Cardiac muscle cell (in vitro differentiated cells and primary cell): ENCODE measurements at places on chromosomes 12 and 14. TPM values are rescaled to one million over a fixed set of nuclear protein-coding genes. Genes with fewer than 3 reads are reported as not detected.

Gene KCNK13
- 0.48 and 1.3 TPM in 2 replicates for total RNA-seq

Gene PRPH
- 0.53 and 4.0 TPM in 2 replicates for total RNA-seq

Gene RIN3
- total RNA-seq, result 0.81 and 5.4 TPM in 2 replicates

Gene LRP1
- 37.1 and 77.5 TPM in 2 replicates for total RNA-seq

Gene OSGEP
- total RNA-seq, result 47.9 and 82.0 TPM in 2 replicates

Gene FAM186B
- 0.21 and 1.6 TPM in 2 replicates for total RNA-seq

Gene MDM2
- 58.3 and 70.3 TPM in 2 replicates for total RNA-seq

Gene GDF3
- total RNA-seq, result not detected in 2 replicates

Gene FGD6
- total RNA-seq, result 12.4 and 19.4 TPM in 2 replicates

Gene ARG2
- total RNA-seq, result 11.0 and 16.0 TPM in 2 replicates

Gene PLEKHD1
- total RNA-seq, result 0.12 and 0.21 TPM in 2 replicates

Gene RDH5
- total RNA-seq, result 10.1 and 11.2 TPM in 2 replicates

Gene KLRC4
- total RNA-seq, result not detected in 2 replicates

Gene ACADS
- 34.3 and 59.8 TPM in 2 replicates for total RNA-seq

Gene LRTM2
- total RNA-seq, result not detected in 2 replicates

Gene FAM181A
- not detected in 2 replicates for total RNA-seq

Gene LYZ
- total RNA-seq, result 0.11 and 0.69 TPM in 2 replicates

Gene KIF26A
- total RNA-seq, result 38.3 and 74.9 TPM in 2 replicates

Gene SSPN
- total RNA-seq, result 4.0 and 9.2 TPM in 2 replicates

Gene ESPL1
- 7.8 and 23.9 TPM in 2 replicates for total RNA-seq

Gene MARCHF9
- total RNA-seq, result 21.9 and 23.3 TPM in 2 replicates

Gene VIPAS39
- 19.4 and 24.5 TPM in 2 replicates for total RNA-seq

Gene DENND5B
- 85.4 and 121 TPM in 2 replicates for total RNA-seq

Gene FNTB
- 34.9 and 36.1 TPM in 2 replicates for total RNA-seq

Gene PPP4R4
- total RNA-seq, result 0.78 and 9.8 TPM in 2 replicates

Gene C12orf60
- total RNA-seq, result 0.56 and 1.0 TPM in 2 replicates

Gene ANGEL1
- 26.8 and 39.4 TPM in 2 replicates for total RNA-seq

Gene FAR2
- 0.42 and 1.6 TPM in 2 replicates for total RNA-seq
